EH (cell line): ENCODE measurements at places on chromosomes 2 and 18.

DNA sequence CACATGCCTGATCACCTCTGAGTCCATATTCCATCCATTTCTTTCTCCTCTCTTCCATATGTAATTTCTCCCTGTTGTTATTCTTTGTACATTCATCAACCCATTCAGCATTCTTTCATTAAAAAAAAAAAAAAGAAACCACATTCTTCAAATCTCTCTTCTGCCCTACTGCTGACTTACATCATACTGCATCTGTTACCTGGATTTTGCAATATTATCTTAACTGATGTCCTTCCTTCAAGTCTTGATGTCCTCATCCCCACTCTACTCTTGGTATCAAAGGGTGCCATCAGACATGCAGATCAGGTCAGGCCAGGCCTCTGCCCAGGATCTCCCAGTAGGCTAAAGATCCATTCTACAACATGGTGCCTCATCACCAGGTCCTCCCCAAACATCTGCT, 90.6 kb downstream of the SGPP2 start:
- DNase-seq = no peak

DNA sequence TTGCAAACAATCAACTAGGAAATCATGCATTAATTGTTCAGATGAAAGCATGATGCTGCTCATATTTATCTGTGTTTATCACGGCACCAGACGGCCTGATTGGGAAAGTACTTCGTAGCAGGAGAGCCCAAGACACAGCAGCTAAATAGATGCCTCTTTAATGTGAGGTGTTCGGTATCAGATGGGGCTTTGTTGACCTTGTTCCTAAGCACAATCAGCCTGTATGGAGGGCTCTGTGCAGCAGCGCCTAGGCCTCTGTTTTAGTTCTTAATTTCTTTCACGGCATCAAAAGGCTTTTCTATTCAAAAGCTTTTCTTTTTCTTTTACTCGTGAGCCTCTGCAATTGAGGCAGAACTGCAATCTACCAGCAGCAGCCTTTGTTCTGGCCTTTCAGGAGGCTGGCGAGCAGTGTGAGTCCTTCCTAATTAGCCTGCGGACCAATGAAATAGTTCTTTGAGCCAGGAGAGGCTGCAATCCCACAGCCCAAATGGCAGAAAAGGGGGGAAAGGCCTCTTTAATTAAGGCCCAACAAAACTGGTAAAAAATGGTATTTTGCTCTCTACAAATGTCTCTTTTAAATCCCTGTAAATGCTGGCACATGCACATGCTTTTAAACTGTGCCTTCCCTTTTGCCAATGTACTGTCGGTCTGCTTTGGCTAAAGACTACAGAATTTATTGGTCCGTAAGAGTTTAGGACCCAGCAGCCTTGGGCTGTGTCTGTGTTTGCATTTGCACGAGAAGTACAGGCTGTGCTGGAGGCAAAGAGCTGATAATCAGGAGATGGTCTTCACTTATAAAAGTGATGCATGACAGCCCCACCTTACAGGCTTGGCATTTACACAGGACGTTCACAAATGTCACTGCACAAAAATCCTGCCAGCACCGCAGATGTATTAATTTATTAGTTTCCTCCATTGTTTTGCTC, 159.6 kb downstream of the RND3 start:
- no peak for DNase-seq

GRCh38 chr2:115739574-115739973, 1297.1 kb downstream of the DPP10 start:
- DNase-seq = no peak

DNA sequence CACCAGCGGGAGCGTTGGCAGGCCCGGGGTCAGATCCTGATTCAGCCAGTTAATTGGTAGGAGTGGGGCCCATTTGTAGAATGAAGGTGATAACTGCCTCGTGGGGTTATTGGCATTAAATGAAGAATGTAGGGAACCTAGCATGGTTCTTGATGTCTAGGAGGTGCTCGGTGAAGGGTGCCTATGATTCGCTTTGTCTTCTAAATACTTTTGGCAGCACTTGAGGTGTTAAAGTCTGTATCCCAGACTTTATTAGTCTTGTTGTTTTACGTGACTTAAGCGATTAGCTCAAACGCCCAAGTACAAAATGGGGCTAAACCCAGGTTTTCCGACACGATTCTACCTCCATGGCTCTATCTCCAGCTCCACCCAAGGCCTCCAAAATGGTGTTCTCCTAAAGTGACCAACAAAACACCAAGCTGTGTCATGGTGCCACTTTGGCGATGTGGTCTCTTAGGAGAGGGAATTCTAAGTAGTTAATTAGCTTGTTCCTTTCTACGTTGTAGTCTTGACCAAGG, 980 bp upstream of the PPP4R1 start:
- DNase-seq = no peak

- peak; percentile 83 for DNase-seq
These were observed 11.9 kb upstream of the MLPH start for GRCh38 chr2:237474931-237475703.

- no peak for DNase-seq
These were observed 9.8 kb upstream of the CLIP4 start for GRCh38 chr2:29105375-29105774.

DNA sequence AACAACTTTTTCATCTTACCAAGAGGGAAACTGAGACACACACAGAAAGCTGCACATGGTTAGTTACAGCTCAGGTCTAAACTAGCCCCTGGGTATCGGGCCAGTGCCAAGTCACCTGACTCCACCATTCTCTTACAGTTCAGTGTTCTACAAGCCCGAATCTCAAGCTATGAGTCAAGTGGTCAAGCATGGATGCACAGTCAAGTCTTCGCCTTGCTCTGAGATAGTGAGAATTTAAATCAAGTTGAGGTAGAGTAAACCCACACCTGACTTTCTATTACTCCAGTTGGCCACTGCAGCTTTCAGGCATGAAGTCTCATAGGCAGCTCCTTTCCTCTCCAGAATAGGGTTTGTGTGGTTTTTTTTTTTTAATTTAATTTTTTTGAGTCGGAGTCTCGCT, 34.5 kb upstream of the ARL5A start:
- DNase-seq = no peak

GRCh38 chr2:220335591-220335915, 708.1 kb downstream of the SLC4A3 start:
- no peak for DNase-seq

- no peak for DNase-seq
These were observed 87.3 kb upstream of the CNGA3 start for GRCh38 chr2:98258906-98259305.

GRCh38 chr2:177352441-177353186, 40.0 kb upstream of the AGPS start:
- no peak for DNase-seq

DNA sequence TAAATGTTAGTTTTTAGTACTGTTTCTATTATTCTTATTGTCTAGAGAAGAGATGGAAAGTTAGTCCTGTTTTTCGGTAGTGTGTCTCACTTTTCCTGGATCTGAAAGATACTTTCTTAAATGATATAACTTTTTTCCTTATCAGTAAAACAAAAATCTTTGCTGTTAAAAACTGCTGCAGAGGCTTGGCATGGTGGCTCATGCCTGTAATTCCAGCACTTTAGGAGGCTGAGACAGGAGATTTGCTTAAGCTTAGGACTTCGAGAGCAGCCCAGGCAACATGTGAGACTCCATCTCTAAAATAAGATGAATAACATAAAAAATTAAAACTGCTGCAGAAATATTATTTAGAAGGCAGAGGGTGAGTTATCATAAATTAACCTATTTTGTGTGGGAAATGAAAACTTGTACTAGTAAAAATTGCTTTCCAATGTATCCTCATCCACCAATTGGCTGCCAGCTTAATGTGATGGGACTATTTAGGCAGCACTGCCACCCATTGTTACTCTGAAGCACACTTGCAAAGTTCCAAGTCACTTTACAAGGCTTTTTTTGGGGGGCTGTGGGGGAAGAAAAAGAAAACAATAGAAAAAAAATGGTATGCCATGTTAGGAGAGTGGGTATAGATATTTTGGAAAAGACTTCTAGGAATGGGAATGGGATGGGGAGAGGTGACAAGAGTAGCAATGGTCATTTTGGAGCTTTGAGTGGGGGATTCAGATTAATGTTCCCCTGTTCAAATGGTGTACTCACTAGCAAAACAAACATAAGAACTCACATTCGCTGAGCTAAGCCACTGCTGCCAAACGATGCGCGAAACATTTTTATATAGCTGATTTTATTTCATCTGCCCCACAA, 62.7 kb downstream of the MEIS1 start:
- no peak for DNase-seq

- peak; percentile 28 for DNase-seq
These were observed 19.1 kb downstream of the PLA2R1 start for GRCh38 chr2:160043265-160043664.

DNA sequence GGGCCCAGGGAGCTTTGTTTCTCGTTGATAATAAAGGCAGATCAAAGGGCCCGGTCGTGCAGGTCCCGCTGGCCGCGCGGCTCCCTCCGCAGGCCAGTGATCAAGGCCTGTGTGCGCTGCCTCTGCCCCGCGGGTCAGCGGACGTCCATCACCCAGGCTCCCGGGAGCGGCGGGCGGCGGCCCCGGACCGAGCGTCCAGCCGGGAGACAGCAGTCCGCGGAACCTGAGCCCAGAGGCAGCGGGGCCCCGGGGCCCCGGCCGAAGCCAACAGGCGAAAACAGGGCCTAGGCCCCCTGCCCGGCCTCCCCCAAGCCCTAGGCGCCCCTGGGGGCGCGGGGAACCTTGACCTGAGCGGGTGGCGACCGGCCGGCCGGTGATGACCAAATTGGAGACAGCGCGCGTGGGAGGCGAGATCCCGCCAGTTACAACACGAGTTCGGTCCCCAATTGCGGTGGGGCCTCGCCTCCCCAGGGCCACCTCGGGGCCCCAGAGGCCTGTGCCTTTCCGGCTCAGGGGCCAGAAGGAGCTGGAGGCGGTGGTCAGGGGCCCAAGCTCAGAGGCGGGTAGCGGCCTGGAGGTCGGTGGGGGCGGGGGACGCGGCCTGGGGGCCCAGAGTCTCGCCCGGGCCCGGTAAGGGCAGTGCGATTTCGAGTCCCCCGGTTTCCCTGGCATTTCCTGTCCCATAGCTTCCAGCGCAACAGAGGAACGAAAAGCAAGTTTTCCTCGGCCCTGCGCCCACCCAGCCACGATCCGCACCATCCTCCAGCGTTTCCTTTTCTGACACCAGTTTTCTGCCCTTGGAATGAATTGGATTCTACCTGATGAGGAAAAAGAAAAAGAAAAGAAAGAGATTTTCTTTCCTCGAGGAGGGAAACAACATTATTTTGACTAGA, 5.9 kb downstream of the SP9 start:
- DNase-seq = no peak

GRCh38 chr2:66362701-66363100, 72.2 kb upstream of the MEIS1 start:
- no peak for DNase-seq

- DNase-seq = no peak
These were observed 61.4 kb downstream of the MTCL1 start for GRCh38 chr18:8766559-8767293.

DNA sequence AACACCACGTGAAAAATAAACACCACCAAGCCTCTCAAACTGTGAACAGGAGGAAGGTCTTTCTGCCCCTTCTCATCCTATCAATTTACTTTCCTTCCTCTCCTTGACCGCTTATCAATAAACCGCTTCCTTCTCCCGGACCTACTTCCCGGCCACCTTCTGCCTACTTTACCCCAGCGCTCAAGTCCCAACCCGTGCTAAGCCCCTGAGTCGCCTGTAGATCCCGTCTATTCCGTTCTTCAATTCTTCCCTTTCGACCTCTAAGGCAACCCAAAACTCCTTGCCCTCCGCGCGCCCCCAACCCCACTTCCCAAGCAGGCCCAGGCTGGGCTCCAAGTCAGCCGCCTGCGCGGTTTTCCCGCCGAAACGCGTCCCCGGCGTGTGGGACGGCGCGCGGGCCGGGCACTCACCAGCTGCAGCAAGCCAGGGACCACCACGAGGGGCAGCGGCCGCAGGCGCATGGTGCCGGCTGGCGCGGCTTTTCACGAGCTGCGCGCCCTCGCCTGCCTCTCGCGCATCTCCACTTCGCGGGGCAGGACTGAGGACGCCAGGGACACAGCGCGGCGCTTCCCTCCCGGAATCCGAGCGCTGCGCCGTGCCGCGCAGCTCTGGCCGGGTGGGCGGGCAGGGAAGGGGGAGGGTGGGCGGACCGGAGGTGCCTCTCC, at the start of gene NXPH2:
Gene NXPH2, minus strand, starts transcription at position 610 of the 665 bp plus-strand sequence. Its CDS starts 149 bp downstream, at position 461.
- DNase-seq = no peak

DNA sequence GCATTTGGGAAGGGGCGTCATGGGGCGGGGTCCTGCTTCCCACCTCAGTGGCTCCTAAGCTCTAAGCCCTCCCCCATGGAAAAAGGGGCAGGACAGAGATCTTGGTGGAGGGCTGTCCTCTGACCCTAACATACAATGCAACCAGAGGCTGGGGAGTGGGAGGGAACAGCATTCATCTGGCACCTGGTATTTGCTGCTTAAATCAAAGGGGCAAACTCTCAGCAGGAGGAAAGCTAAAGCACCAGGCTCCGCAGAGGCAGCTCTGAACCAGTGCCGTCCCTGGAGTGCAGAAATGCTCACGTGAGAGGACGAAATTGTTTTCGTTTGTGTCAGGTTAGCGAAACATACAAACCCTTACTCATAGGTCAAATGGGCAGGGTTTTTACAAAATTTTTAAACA, 92.7 kb upstream of the PXDN start:
- no peak for DNase-seq

DNA sequence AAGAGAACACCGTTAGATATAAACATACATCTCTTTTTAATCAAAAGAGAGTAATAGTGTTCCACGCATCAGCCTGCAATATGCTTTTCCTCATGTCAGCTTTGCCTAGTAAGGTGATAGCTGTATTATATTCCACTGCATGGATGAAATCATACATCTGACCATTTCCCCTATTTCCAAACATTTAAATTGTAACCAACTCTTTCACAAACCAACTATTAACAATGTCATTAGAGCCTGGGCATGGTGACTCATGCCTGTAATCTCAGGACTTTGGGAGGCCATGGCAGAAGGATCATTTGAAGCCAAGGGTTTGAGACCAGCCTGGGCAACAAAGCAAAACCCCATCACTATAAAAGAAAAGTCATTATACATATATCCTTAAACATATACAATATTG, 284.8 kb downstream of the BCL11A start:
- no peak for DNase-seq

DNA sequence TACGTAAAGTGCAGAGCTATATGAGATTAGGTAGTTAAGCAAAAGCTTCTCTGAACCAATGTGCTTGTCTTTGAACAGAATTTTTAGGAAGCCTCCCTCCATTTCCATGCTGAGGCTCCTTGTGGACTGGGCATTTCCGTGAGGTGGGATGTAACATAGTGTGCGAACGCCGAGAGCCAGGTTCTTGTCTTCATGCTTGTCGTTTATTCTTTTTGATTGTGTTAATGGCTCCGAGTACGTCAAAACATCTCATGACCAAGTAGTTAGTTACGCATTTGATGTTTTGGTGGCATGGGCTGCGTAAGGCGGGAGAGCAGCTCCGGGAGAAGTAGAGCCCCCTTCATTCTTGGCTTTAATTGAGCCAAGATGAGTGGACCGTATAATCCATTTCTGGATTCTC, 32.9 kb downstream of the DGKD start:
- DNase-seq = no peak

DNA sequence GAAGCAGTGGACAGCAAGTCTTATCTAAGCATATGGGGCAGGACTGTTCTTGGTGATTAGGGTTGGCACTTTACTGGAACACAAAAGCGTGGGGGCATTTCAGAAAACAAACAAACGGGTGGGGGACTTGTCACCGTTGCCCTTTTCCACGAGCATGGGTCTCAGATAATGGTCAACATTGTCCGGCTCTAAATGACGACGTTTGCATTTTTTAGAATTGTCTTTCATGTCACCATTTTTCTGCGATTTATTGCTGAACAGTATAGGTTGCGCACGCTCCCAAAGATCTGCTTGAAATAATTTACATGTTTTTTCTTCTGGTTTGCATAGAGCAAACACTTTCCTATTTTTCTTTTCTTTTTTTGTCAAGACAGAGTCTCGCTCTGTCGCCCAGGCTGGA, 46.6 kb upstream of the TBC1D8 start:
- no peak for DNase-seq

- DNase-seq = no peak
These were observed 714.6 kb downstream of the ERBB4 start for GRCh38 chr2:211823886-211824479.
